ENCODE measurements at places on chromosomes 7 and 10.

DNA sequence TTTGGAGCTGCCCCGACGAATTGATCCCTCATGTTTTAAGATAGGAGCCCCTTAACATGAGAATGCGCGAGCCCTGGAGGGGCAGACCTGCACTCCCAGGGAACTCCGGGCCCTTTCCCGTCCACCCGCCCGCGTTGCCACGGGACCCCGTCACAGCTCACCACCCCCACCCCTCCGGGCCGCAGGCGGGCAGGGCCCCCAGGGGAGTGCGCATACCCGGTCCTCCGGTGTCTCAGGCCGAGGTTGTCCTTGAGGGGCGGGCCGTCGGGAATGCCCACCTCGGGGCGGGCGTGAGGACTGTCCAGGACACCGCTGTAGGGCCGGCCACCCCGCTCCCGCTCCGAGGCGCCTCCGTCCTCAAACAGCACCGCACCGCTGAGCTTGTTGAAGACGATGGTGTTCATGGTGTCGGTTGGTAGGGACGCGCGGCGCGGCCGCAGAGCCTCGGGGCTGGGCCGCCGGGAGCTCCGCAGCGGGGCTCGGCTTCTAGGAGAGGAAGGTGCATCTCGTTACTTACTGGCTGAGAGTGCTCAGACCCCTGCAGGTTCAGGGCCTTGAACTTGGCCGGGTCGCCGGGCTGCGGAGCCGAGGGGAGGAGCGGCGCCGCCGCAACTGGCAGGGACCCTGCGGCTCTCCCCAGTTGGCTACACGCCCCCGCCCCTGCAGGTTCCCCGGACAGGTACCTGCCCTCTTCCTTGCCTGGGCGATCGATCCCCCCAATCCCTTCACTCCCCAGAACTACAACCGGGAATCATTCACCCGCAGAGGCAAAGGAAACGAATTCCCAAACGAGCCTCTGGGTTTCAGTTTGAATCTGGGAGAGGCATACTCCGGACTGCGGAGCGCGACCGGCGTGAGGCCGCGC is 2.4 kb downstream of the MKX start:
- no peak for DNase-seq

DNA sequence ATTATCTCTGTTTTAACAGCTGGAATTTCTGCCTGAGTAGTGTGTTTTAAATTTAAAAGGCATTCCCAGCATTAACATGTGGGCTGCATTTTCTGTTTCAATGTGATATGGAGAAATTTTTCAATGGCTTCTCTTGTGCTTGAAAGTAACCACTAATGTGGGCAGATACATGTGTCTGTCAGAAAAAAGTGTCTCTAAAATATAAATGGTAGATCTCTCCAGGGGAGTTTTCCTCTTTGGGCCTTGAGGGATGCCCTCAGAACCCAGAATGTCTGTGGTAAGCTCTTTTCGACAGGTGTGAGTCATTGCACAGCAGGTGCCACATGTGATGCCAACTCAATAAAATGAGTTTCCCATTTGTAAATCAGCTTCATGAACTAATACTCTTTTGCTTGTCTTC is 221.1 kb downstream of the SEMA3E start:
- no peak for DNase-seq

GRCh38 chr7:95916573-95917297 is 144.4 kb downstream of the DYNC1I1 start:
- peak; percentile 77 for DNase-seq

GRCh38 chr7:41183741-41184140 is 519.1 kb downstream of the INHBA start:
- DNase-seq: no peak

- no peak for DNase-seq
Measured at GRCh38 chr7:120947980-120948379, 2.6 kb upstream of the ING3 start.

DNA sequence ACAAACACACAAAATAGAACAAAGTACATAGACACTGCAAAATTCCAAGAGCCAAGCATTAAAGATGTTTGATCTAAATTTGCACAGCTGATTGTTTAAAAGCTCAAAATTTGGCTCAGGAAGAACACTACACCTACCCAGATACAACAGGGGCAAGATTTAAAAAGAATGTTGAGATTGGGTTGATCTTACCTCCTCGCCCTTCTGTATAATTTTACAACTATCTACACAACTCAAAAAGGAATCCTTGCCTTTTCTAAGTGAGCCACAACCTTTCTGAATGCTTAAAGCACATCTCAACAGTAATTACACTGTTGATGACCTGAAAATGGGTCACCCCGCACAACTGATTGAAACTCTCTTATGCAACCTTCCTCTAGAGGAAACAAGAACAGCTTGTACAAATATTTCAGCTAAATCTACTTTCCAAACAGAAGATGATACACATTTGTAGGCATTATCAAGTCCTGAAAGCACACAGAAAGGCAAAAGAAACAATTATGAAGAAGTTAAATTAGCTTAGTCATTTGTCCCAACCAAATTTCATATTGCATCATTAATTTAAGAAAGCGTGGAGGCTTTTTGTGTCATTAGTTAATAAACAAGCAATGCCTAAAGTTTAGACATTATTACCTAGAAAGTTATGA is 75.5 kb downstream of the UBE2H start:
- DNase-seq: no peak

DNA sequence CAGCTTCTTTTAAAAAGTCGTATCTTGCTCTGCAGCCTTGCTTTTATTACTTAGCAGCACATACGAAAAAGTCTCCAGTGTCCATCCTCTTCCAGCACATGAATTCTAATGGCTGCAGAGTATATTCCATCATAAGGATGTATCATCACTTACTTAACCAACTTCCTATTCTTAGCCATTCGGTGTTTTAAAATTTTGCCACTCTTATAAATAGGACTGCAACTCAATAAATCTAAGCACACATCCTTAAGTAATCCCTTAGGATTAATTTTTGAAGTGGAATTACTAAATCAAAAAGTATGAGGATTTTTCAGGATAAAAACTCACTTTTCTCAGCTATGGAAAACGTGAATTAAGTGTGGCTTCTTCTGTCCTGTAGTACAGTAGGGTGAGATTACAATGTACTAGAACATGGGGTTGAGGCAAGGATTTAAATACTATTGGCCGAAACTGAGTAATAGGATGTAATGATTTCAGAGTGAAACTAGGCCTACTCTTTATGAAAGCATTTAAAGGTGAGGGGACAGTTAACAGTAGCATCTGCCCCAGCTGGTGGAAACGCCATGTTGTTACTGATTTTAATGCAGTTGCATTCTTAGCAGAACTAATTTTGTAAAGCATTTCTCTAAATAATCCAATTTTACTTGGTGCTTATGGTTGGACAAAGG is 1035.5 kb downstream of the LRMDA start:
- no peak for DNase-seq

DNA sequence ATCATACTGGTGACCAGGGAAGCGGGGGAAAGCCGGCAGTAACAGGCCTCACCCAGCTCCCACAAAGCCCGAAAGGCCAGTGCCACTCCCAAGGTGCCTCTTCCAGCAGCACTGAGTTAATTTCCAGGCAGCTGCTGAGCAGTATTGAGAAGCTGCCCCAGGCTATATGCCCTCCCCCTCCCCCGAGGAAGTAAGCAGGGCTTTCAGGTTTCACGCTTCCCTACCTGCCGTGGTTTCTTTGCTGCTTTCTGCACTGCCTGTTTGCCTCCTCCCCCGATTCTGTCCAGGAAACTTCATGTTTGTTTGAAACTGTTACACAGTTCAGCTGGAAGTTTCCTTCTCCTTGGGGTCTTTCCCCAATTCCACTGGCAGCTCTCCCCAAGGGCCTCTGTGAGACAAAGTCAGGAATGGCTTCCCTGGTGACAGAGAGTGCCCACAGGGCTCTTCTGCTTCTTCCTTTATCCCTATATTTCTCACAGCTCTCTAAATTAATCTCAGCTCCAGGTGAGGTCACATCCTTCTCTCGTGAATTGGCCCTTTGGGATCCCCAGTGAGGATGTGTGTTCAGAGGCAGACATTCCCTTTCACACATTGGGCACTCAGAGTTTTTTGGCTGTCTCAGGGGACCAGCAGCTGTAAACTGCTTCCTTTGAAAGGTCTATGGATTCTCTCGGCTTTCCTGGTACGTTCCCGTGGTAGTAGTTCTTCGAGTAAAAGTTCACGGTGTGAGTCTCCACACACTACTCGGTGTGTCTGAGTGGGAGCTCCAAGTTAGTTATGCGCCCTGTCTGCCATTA is 19.4 kb downstream of the C1GALT1 start:
- no peak for DNase-seq

DNA sequence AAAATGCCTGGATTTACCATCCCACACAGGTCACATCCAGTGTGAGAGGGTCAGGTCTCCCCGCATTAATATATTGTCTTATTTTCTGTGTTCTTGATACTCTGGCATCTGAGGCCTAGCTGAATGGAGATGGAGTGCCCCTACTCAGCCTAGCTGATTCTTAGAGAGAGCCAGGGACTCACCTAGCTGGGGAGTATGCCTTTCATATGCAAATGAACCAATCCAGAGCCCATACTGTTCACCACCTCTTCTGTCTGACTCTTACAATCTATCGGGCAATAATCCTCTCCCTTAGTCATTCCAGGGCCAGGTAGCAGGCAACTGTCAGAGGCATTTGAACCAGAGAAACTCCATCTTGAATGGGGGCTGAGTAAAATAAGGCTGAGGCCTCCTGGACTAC is 46.3 kb downstream of the LBX1 start:
- DNase-seq: no peak

- no peak for DNase-seq
Measured at GRCh38 chr10:5570979-5571810, 46.4 kb downstream of the CALML3 start.

DNA sequence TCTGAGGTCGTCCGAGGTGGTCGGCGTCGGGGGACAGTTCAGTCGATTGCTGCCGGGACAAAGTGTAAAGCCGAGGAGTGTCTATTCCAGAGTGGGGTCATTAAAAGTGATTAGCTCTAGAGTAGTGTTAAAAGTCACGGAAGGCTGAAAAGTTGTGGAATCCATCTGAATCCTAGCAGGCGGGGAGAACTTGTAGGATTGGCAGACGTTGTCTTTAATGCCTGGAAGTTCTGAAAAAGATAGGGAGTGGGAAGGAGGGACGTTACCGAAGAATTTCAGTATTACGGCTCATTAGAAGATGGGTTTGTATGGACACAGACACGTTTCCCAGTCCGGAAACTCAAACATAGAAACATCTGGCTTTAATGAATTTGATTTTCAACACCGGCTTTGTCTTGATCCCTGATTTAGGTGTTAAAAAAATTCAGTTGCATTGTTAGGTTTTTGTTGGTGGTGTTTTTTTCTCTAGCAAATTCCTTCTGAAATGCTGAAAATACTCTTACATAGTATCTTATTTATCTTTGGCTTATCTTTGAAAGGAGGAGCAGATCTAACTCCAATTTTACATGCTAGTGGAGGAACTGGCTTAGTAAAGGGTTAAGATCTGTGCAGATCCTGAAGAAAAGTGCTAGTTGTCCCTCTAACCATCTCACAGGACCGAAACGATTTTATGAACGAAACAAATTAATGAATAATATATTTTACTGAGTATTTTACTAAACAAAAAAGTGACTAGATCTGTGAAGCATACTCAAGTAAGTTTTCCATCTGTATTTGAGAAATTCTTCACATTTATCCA is 900 bp downstream of the MKLN1 start:
- peak; percentile 38 for DNase-seq

- DNase-seq: no peak
Measured at GRCh38 chr7:13988065-13988464, 1.4 kb downstream of the ETV1 start.

DNA sequence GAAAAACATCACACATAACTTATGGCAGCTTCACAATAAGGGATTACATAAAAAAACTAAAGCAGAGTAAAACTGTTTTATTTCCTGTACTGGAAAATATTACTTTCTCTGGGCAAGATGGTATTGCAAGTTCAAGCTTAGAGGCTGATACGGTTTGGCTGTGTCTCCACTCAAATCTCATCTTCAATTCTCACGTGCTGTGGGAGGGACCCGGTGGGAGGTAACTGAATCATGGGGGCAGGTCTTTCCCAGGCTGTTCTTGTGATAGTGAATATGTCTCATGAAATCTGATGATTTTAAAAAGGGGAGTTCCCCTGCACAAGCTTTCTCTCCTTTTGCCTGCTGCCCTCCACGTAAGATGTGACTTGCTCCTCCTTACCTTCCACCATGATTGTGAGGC is 5.1 kb upstream of the LRRC27 start:
- no peak for DNase-seq

GRCh38 chr10:101450277-101451080 is 96.5 kb downstream of the BTRC start:
- no peak for DNase-seq

GRCh38 chr10:70362328-70362727 is 20.1 kb downstream of the LRRC20 start:
- DNase-seq: no peak

DNA sequence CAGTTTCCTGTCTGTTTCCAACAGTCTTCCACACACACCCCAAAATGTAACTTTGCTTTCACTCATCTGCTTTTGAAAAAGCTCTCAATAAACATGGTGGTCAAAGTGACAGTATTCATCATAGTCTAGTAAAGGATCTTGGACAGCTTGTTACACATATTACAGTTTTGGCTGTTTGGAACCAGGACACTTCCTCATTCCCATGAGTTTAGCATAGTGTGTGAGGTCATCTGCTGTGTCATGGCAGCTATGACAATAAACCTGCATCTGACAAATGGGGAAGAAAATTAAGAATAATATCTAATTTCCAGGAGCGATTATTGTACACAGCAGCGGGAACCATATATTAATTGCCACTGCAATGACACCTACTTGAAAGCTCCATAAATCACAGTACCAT is 184.3 kb upstream of the SLC26A5 start:
- DNase-seq: no peak

GRCh38 chr10:77004917-77005564 is 632.6 kb downstream of the KCNMA1 start:
- peak; percentile 24 for DNase-seq

DNA sequence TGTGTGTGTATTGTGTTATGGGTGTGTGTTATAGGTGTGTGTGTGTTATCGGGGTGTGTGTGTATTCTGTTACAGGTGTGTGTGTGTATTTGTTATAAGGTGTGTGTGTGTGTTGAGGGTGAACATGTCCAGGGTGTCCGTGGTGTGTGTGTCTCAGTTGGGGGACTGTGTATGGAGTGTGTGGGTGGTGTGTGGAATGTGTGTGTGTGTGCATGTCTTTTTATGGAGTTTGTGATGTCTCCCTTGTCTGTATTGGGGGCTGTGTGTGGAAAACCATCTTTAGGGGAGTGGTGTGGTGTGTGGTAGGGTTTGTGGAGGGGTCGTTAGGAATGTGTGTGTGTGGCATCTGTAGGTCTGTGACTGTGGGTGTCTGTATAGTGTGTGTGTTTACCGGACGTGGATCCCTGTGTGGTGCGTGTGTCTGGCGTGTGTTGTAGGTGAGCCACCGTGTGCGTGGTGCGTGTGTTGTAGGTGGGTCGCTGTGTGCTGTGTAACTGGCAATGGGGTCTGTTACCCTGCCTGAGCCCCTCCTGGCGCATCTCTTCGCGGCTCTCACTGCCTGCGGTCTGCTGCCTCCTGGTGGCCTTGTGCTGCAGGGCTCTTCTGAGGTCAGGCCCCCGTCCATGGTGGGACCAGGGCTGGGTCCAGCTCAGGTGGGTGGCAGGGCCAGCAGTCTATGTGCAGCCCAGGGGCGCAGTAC is 61.7 kb downstream of the PALD1 start:
- DNase-seq: no peak
